Bone marrow (tissue), 2 donors: ENCODE measurements at places on chromosomes 7 and 10.

DNA sequence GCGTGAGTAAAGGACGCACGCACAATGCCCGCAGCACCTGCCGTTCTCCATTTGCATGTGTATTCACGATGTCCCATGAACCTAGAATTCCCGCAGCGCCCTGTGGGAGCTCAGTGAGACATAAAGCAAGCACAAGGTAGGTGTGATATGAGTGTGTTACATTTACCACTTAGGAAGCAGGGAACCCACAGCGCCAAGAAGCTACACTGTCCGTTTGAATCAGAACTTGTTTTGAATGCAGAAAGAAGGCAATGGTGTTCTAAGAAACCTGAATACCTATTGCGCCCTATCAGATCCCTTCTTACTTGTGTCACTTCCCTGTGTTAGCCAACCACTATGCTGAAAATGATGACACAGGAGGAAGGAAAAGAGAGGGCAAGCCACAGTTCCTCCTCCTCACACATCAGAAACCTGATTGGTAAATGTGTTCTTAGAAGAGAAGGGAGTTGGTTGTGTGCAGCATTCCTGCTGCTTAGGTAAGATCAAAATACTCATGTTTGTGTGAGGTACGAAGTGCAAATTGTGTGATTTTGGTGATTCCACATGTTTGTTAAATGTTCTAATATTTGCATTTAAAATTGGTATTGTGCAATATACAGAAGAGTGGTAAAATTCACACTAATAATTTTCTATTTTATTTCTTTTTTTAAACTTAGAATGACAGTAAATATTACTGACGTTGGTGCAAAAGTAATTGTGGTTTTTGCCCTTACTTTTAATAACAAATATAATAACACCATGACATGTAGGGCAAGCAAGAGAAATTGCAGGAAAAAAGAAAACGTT is 185.4 kb downstream of the SEC23IP start:
- no peak for DNase-seq

GRCh38 chr7:18844735-18845134 is 272.7 kb downstream of the TWIST1 start:
- no peak for DNase-seq

DNA sequence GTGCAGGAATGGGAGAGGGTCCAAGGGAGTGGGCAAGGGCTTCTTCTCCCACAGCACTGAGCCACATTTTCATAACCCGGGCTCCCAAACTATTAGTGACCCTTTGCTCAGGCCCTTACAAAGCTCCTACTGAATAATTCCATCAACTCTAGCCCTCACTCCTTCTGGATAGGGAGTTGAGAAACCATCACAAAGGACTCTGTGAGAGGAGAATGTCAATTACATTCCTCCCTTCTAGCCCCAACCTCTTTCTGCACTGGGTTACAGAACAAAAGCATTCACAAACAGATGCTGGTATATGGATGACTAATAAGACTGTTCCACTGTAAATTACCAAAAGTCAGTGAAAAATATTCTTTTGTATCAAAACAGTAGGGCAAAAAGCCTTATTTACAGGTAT is 203.7 kb downstream of the SORCS1 start:
- DNase-seq = no peak

DNA sequence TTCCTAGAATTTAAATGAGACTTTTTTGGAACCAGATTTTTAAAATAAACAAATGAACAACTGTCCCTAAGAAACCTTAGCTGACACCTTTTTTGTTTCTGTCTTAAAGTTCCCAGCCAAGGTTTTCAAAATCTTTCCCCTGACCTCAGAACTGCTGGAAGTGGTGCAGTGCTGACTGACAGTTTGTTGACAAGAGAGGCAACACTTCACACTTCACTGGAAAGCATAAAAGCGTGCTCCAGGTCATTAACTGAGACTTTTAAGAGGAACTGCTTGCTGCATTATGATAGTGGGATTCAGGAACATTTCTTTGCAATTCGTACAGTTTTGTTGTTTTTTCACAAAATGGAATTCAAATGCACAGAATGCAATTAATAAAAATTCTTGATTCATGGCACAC is 36.2 kb downstream of the SYPL1 start:
- no peak for DNase-seq

- DNase-seq = no peak
Measured at GRCh38 chr10:90462749-90463470, 394.9 kb downstream of the HTR7 start.

- no peak for DNase-seq
Measured at GRCh38 chr7:1888425-1888824, 218.3 kb downstream of the ELFN1 start.

- DNase-seq = no peak
Measured at GRCh38 chr7:155481764-155482163, 23.8 kb downstream of the EN2 start.

DNA sequence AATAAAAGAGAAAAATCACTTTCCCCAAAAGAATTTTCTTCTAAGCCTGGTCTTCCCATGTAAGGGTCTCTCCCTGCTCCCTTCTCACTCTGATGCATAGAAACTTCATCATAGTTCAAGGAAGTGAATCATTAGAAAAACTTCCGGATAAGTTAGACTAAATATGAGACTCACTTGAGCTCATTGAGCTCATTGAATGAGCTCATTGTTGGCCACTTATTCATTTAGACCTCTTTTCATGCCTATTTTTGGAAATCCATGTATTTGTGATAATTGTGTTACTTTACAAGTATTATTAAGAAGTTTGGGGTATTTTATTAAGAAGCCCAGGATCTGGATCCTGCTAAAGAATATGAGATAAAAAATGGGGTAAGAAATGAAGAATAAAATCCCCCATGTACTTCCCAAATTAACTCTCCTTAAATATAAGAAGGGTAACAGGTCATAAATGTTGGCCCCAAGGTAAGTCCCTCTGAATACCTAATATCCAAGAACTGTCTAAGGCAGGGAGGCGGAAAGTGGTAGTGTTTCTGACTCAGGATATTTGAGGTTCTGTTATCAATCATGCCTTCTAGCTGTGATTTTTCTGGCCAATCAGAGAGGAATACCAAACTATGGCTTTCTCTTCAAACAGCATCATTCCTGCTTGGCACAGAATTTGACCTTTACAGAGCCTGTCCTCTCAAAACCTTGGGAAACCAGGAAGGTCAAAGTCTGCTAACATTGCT is 236.5 kb upstream of the PTN start:
- DNase-seq = no peak

GRCh38 chr7:155685791-155686160 is 41.3 kb downstream of the RBM33 start:
- no peak for DNase-seq

DNA sequence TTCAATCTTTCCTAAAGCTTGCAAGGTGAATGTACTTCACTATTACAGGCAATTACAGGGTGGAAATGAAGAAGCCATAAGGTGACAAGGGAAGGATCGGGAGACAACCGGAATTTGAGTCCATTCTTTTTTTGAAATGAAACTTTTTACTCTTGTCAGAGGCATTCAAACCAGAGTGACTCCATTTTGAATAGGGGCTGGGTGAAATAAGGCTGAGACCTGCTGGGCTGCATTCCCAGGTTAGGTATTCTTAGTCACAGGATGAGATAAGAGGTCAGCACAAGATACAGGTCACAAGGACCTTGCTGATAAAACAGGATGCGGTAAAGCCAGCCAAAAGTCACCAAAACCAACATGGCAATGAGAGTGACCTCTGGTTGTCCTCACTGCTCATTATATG is 363.3 kb downstream of the TYW1 start:
- DNase-seq = no peak

GRCh38 chr10:73771722-73772280 is 10.0 kb upstream of the CHCHD1 start:
- peak; percentile 61 for DNase-seq

GRCh38 chr7:94378356-94378755 is 16.3 kb upstream of the COL1A2 start:
- DNase-seq = no peak

DNA sequence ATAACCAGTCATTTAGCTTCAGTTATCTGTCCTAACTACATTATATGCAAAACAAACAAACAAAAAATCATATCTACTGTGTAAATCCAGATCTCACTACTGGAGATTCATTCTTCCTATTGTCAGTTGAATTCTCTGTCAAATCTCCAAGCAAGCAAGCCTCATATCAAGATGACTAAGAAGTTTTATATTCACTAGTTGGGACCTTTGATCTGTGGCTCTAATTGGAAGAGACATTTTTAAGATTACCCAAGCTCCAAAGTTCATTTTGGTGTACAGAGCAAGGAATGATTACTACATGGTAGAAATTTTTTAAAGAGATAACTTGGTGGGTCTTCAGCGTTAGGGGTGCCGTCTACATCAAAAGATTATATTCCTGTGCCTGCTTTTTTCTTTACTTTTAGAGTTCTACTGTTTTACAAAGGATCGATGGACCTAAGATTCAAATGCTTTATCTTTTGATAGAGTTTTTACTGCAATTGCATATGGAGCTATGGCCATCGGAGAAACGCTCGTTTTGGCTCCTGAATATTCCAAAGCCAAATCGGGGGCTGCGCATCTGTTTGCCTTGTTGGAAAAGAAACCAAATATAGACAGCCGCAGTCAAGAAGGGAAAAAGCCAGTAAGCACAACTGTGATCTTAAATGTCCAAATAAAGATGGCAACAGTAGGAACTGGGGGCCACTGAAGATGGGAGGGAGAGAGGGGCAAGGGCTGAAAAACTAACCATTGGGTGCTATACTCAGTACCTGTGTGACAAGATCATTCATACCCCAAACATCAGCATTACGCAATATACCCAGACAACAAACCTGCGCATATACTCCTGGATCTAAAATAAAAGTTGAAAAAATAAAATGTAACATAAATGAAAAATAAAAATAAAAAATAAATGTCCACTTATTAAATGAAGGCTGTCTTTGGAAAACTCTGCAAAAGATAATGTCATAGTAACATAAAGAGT is 47.9 kb downstream of the SP8 start:
- DNase-seq = no peak

- no peak for DNase-seq
Measured at GRCh38 chr7:77442636-77443035, 26.5 kb upstream of the GSAP start.

DNA sequence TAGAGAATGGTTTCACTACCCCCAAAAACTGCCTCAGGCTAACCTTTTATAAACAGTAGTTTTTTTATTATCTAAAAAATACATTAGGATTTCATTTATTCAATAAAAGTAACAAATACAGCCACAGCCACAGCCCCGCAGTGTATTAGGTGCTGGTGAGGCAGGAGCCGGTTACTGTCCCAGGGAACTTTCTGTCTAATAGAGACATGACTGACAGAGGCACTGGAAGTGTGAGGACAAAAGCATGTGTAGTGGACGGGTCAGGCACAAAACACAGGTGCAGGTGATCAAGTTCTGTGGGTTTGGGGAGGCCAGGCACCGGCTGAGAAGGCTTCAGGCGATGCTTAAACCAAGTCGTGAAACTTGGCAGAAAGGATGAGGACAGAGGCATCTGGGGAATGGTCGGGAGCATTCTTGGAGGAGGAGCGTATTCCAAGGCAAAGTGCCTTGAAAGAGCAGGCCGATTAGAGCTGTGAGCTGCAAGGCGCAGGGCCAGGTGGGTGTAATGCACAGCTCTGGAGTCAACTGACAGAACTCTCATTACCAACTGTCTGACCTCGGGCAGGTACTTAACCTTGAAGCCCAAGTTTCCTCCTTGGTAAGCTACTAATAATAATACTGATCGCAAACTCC is 138.2 kb downstream of the USP6NL start:
- DNase-seq = no peak

GRCh38 chr10:35339942-35340341 is 3.6 kb downstream of the CCNY start:
- DNase-seq = no peak

DNA sequence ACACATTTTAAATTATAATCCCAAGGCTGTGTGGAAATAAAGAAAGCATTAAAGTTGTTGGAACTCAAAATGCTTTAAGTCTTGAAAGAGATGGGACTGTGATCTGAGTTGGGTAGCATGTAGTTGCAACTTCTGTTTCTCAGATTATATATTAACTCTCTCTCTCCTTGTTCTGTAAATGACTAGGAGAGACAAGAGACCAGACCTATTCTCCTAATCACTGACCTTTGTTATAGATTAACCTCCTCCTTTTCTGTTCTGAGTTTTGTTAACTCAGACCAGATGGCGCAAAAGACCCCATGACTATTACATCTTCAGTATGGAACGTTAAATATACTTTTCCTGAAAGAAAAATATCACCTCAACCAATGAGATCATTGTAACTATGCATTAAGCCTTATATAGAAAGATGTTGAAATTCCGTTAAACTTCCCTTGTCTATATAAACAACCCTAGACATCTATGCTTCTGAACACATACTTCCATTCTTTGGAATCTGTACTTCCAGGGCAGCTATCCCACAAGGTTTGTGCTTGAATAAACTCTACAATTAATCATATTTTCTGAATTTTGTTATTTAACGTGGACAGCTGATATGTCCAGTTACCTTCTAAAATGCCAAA is 143.5 kb upstream of the TRIM24 start:
- no peak for DNase-seq

DNA sequence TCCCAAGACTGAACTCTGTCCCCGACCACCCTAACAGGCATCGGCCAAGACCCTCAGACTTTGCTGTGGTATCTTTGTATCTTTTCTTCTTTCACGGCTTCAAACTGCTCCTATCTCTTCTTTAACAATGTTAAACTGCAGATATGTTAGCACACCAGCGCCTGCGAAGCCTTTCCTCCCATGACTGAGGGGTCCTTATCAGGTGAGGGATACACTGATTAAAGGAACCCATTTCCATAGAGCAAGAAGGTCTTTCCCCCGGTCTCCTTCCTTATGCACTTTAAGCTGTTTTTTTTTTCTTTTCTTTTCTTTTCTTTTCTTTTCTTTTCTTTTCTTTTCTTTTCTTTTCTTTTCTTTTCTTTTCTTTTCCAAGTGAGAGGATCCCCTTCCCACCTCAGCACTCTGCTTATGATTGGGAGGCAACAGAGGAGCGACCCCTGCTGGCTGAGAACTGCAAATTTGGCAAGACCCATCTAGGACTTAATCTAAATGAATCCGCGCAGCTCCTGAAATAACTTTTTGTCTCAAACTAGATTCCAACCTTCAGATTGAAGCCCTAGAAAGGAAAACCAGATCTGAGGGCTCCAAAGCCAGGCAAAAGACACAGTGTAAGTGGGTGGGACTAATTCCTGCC is 109.9 kb downstream of the ITGB8 start:
- no peak for DNase-seq

GRCh38 chr7:31100871-31101270 is 48.8 kb downstream of the ADCYAP1R1 start:
- no peak for DNase-seq

- no peak for DNase-seq
Measured at GRCh38 chr7:44897309-44897708, 12.0 kb upstream of the PURB start.

GRCh38 chr10:21161647-21162046 is 264.5 kb upstream of the NEBL start:
- no peak for DNase-seq

GRCh38 chr7:22696541-22697228 is 30.3 kb upstream of the IL6 start:
- DNase-seq = no peak
